ENCODE measurements at places on chromosomes 2 and 18. TPM values are rescaled to one million over a fixed set of nuclear protein-coding genes. Genes with fewer than 3 reads are reported as not detected.

GRCh38 chr2:231673348-231673770 is 35.0 kb upstream of the PTMA start:
- no peak for DNase-seq

DNA sequence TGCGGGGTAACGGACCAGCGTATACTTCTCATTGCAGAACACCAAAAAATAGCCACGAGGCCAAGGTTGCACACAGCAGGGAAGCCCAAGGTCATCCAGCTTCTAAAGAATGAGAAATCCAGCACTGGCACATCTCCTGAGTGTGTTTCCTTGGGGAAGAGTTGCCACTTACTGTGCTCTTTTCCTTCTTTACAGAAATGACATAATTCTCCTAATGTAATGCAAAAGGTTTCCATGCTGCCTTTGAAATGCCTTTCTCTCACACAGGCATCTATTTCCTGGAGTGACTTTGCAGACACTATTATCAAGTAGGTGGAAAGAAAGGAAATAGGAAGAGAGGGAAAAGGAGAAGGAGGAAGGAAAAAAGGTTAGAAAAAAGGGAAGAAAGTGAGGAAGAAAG is 862.1 kb upstream of the CELF4 start:
- DNase-seq = no peak

GRCh38 chr18:57436191-57436964 is 1.2 kb downstream of the ONECUT2 start:
- DNase-seq = no peak

- DNase-seq = no peak
Measured at GRCh38 chr2:3447789-3448317, 68.4 kb downstream of the TRAPPC12 start.

DNA sequence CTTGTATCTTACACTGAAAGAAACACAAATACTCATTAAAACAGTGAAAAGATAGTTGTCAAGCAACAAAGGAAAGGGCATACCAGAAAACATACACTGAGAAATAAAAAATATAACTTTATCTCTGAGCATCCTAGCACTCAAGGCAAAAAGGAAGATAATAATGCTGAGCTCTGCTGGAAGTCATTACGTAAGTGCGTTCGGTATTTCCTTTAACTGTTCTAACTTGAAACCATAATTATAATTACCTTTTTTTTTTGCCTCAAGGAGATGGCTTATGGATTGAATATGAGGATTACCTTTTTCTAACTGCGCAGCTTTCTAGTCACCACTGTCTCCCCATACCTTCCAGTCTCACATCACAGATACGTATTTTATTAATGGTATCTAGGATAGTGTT is 308.1 kb downstream of the GBX2 start:
- no peak for DNase-seq

DNA sequence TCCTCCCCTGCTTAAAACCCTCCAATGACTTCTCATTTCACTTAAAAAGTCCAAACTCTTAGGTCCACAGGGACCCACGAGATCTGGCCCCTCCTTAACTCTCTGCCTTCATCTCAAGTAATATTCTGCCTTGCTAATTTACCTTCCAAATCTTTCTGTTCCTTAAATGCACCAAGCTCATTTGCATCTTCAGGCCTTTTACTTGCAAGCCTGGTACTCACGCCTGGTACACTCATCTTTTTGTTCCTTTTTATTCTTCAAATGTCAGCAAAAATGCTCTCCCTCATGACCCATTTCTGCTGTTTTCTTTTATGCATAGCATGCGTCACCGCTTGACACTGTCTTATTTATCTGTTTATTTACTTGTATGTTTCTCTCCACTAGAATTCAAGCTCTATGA is 2.7 kb upstream of the WIPF1 start:
- no peak for DNase-seq

- peak; percentile 58 for DNase-seq
Measured at GRCh38 chr2:47339745-47340541, 63.0 kb upstream of the MSH2 start.

DNA sequence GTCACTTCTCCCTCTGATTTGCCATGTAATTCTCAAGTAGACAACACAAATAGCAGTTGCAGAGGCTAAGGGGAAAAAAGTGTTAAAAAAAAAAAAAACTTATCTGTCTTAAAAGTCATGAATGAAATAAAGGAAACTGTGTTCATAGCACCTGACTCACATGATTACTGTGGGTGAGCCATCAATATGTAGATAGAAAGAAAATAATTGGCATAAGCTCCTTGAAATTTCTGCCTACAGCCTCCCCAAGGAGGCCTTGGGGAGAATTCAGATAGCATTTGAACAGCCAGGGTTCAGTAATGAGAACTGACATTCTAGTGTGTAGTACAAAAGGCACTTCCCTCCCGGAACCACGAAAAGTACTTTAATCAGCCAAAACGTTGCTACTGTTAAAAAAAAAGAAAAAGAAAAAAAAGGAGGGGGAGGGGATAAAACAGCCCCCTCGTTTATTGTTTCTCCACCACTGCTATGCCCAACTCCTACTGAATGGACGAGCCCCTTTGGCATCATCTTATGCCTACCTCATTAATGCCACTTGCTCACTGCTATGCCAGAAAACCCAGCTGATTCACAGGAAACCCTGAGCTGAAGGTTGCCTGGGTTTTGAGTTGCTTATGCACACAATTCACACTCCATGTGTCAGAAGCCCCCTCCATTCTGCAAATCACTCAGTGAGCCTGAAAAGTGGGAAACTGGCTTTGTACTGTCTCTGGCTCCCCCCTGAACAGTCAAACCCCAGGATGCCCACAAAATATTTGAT is 65.5 kb upstream of the KLF7 start:
- no peak for DNase-seq

The KIAA2012 gene
- total RNA-seq = not detected

The SLC30A3 gene
- total RNA-seq = not detected

The PTH2R gene
- not detected for total RNA-seq
